ENCODE measurements at places on chromosomes 12 and 14.

GRCh38 chr12:70590051-70590450 is 47.2 kb downstream of the PTPRB start:
- DNase-seq = peak; percentile 57

- no peak for DNase-seq
These were observed 85.4 kb downstream of the LRRK2 start for GRCh38 chr12:40310211-40310610.

DNA sequence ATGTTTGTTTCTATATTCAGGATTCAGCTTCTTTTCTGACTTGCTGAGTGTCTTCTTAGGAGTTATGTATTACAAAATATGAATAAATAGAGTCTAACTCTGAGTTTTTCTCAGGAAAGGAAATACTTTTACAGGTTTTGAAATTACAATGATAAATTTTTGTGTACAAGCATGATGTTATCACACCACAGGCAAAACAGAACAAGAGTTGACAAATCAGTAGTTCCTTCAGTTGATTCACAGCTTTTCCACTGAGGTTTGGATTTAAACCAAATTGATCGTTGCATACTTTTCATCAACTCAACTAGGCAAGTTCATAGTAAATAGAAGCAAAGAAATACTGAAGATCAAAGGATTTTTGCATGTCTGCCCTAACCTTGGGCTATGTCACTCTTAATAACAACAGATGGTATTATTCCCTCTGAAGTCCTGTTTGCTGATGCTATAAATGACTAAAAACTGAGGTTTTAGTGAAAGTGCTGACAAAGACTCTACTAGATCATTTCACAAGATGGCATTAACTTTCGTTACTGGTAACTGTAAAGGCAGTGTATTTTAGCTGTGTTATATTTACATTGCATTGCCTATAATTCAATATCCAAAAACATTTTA is 520.2 kb downstream of the FLRT2 start:
- DNase-seq = no peak

DNA sequence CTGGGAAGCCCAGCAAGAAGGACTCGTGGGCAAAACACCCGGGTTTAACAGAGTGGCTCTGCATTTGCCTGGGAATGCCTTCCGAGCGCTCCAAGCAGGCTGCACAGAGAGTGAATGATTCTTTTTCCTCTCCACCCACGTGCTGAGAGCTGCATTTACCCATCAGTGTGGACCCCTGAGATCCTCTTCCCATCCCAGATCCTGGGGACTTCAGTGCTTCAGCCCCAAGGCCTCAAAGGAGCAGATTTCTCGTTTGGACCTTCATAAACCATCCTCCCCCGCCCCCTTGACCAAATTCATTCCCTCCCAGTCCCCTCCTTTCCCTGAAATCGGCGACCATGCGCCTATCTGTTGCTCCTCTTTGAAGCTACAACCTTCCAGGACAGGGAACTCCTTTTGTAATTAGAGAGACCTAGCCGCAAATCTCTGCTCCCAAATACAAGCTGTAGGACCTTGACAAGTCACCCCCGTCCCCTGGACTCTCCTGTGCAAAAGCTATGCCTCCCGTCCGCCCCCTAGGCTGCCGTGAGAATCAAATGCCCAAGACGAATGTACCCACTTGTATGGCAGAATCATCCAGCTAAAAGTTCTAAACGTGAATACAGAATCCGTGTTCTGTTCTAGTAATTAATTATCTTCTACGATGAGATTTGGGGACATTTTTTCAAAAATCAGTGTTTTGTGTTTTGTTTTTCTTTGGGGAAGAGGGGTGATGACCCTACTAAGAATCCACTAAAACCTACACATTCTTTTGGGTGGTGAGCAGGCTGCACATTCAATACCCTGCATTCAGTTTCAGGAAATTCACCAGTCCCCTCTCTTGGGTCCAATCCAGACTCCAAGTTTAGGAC is 8.8 kb downstream of the TBX5 start:
- no peak for DNase-seq

- DNase-seq = no peak
These were observed 12.8 kb upstream of the YARS2 start for GRCh38 chr12:32768518-32768917.

GRCh38 chr14:69582212-69582611 is 7.5 kb upstream of the CCDC177 start:
- DNase-seq = no peak

- no peak for DNase-seq
These were observed 194.1 kb downstream of the AACS start for GRCh38 chr12:125259178-125259867.

DNA sequence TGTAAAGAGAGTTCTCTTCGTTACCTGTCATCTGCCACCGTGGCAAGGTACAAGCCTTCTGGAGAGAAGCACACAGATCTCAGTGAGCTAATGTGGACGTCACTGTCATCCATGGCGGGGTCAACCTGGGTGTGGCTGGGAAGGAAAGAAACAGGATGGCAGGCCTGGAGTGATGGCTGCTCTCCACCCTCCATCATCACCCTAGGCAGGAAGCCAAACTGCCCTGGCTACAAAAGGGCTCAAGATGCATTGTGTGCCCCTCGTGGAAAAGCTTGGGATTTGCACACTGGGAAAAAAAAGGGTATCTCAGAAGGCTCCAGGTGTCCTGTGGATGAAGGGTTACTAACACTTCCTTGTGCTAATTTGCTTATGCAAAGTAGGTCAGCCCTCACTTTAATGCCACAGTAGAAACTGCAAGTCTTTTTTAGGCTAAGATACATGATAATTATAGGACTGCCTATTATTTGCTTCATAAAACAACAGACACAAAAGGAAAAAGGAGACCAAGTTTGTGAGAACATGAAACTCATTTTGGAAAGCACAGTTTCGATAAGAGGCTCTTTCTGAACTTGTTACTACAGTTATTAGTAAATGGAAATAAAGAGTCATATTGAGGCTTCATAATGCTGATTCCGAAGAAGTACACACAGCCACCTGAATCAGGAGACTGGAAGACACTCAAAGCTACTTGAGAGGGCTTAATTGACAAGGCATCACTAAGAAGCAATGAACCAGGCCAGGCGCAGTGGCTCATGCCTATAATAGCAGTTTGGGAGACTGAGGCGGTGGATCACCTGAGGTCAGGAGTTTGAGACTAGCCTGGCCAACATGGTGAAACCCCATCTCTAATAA is 18.9 kb downstream of the RFC5 start:
- no peak for DNase-seq

GRCh38 chr12:84627593-84627992 is 285.0 kb downstream of the SLC6A15 start:
- DNase-seq = no peak
